Stimulated activated CD8-positive, alpha-beta memory T cell treated with anti-CD3 and anti-CD28 coated beads, Interleukin-12 subunit alpha, Interleukin-12 subunit beta, amount 100 ng/mL, for 4 hours (primary cell): ENCODE measurements at places on chromosomes 1 and 21.

GRCh38 chr1:51423073-51423821, 92.9 kb upstream of the TTC39A start:
- DNase-seq = no peak

DNA sequence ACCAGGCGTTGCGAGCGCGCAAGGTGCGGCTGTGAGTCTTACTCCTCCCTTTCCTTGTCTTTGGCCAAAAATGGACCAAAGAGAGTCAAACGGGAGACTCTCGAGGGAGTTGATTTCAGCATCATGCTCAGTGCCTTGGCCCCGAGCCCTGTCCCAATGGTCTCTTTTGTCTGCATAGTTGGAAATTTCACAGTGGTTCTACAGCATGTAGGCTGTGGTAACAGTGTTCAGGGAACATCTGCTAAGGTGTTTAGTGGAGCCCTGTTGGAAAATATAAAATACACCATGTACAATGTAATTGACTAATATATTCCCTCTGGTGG, 2.7 kb downstream of the CACNA1E start:
- DNase-seq = no peak

DNA sequence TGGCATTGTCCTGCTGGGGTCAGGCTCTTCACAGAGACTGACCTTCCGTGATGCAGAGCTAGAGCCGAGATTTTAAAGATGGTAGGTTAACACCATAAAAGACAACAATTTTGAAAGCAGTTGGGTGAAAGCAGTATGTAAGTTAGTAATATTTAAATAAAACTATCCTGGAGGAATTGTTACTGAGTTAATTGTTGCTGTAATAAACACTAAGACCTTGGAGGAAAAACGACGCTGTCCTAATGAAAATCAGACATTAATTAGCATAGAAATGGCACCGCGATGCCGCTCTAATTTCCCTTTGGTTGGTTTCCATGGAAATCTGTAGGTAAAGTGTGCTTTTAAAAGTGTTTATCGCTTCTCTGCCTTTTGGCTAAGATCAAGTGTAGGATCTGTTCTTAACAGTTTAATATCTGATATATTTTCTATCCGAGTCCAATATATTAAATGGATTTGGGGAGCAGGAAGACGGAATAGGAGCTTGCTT, 745 bp upstream of the ANP32E start:
- DNase-seq = no peak

DNA sequence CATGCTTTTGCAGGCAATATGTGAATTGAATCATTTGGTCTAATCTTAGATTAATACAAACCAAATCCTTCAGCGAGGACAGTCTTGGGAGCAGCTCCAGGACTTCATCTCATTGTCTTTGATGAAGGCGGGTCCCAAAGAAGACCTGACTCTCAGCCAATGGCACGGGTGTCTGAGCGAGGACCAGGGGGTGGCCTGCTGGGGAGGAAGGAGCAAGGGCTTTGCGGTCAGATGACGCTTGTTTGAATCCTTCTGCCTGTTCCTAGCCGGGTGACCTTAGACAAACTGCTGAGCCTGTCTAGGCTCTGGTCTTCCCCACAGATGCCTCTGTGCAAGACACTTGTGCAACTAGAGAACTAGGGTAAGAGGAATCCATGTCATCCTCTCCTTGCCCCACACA, 312.1 kb upstream of the VAMP3 start:
- DNase-seq = no peak

GRCh38 chr1:8481650-8482380, 163.9 kb downstream of the SLC45A1 start:
- DNase-seq = no peak

GRCh38 chr1:227816750-227817446, 1.4 kb downstream of the PRSS38 start:
- no peak for DNase-seq

GRCh38 chr1:185960422-185961321, 226.5 kb downstream of the HMCN1 start:
- DNase-seq = no peak

DNA sequence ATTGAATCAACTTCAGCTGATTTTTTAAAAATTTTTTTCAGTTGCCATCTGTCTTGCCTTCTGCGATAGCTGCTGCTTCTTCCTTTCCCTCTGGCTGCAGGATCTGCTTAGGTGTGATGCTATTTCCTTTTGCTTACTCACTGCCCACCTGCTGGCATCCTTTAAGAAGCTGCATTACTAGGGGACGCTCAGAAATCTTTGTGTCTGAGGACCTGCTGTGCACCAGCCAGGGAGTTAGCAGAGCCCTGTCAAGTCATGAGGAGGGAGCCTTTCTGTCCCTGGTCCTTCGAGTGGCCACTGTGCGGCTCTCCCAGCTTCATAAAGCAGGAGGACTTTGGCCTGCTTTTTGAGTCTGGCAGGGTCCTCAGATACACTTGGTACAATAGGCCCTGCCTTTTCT, 327.8 kb downstream of the USH2A start:
- no peak for DNase-seq

GRCh38 chr1:154876842-154877369, 6.8 kb upstream of the KCNN3 start:
- DNase-seq = no peak

DNA sequence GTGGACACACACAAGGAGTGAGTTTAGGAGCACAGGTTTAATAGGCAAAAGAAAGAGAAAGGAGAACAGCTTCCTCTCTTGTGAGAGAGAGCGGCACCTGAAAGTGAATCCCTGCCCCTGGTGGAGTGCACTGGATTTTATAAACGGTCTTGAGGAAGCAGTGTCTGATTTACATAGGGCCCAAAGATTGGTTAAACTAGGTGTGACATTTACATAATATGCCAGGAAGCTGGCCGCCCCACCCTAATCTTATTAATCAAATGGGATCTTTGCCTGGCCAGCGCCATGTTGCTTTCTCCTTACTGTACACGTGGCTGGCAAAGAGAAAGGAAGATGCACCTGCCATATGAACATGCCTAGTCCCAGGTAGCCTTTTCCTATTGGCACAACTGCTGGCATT, 38.7 kb downstream of the CFH start:
- DNase-seq = no peak

DNA sequence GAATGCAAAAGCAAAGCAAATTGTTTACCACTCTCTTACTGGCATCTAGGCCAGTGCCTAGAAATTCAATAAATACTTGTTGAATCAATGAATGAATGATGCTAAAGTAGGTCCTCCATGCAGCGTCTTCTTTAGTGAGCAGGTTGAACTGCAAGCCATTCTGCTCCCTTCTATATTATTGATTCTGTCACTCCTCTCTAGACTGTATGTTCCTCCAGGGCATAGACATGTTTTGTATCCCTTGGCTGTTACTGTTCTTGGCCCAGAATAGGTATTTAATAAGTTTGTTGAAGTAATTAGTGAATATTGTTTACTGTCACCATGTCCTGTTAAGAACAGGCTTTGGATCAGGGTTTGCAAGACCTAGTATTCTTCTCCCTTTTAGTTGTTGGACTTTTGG, 43.7 kb downstream of the OSBPL9 start:
- DNase-seq = no peak

DNA sequence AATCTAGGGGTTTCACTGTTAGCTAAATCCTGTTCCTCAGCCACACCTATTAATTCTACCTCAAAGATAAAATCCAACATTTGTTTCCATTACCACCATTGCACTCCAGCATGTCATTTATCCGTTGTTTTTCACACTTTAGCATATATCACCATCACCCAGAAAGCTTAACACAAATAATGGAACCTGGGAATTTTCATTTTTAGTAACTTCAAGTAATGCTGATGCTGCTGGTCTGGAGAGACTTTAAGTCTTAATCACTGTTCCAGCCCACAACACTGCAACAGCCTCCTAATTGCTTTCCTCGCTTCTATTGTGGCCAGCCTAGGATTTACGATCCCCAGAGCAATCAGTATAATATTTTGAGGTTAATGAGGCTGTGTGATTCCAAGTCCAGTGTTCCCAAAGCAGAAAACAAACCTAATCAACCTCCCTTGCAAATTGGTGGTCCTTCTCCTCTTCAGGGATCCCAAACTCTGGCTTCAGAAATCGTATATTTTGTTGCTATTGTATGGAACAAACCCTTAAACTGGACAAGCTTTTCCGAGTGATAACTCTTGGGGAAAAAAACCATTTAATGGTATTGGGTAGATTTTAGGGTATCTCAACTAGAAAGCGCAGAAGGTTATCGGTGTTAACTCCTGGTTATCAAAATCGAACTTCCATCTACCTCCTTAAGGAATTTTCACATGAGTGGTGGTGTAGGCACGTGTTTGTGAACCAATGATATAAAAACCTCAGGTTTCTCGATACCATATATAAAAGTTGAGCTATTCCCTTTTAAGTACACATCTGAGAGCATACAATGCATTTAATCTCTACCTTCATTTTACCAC, 50.0 kb upstream of the BOLA1 start:
- DNase-seq = no peak

DNA sequence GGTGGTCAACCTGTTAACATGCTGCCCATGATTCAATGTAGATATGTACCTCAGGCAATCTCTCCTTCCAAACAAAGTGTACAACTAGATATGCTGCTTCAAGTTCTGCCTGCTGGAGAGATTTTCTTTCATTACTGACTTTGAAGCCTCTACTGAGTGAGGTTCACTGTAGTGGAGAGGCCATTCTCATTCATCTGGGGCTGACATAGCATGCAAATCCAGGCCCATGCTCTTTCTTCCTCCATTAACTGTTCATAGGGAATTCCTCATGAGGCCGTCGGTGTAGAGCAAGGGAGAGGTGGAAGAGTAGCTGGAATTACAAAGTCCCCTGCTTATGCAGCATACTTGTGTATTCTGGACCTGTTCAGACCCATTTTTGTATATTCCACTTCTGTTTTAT, 38.6 kb downstream of the VANGL2 start:
- no peak for DNase-seq

DNA sequence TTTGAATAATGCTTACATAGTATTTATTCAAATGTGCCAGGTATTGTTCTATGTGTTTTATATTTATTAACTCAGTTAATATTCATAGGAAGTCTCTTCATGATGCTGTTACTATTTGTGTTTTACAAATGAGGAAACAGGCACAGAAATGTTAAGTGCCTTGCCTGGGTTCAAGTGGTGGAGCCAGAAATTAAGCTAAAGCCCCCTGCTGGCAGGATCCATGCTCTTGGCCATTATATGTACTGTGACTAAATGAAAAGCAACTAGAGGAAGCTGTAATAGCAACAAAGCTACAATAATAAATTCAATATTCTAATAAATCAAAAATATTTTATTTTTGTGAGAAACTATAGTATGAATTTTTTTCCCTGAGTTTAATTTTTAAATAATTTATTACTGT, 30.0 kb downstream of the IARS2 start:
- no peak for DNase-seq

DNA sequence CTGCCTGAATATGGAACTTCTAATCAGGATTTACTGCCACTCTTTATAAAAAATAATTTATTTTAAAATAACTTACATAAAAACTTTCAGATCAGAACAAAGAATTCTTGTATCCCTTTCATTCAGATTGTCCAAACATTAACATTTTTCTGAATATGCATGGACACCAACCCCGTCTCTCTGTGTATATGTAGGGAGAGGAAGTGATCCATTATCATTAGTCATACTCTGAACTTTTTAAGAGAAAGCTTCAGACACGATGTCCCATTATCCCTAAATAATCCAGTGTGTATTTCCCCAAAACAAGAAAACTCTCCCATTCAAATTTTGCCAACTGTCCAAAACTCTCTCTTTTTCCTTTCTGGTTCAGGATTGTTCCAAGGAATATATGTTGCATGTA, 122.3 kb upstream of the CXADR start:
- DNase-seq = no peak

DNA sequence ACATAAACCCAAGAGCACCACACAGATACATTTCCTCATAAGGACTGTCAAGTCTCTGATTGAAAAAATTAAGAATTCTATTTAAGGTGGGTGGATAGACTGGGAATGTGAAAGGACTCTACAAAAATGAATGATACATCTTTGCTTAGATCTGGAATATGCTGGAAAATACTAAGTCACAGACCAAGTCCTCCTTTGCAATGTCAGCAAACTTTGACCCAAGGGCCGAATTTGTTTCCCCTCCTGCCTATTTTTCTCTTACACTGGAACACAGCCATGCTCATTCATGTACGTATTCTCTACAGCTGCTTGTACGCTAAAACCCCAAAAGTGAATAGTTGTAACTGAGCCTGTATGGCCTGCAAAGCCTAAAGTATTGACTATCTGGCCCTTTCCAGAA, 180.7 kb downstream of the ADSS2 start:
- no peak for DNase-seq

DNA sequence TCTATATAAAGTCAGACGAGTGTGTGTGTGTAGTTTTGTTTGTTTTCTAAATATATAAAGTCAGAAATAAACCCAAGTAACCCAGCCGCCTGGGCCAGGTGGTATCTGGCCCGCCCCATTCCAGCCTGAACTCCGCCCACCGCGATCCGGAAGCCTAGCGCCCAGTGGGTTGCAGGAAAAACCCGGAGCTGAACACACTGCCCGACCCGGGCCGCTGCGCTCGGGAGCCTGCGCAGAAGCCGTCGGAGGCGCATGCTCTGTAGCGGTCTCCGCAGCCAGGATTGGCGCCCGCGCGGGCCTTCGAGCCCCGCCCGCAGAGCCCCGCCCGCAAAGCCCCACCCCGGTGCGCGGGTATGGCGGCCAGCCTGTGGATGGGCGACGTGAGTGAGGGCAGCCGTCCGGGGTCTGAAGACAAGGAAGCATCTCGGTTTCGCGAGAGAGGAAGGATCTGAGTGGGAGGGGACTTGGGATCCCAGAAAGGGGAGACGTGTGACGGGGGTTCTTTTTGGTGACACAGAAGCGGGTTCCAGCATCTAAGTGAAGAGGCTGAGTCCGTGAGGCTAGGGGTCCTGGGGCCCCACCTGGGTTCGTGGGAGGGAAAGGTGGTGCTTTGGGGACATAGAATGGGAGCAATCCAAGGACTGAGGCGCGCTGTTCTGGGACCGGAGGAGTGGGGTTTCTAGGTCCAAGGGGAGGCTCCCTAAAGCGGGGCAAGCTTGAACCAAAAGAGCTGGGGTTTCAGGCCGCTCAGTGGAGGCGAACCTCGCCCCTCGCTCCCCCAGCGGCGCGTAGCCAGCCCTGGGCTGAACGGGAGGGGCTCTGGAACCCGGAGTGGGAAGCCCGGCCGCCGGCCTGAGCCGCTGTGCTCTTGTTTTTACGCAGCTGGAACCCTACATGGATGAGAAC, at the start of gene TRNAU1AP:
Gene TRNAU1AP, plus strand, starts transcription at position 328 of the 906 bp plus-strand sequence. Its CDS starts 26 bp downstream, at position 354.
- DNase-seq = peak; percentile 95

DNA sequence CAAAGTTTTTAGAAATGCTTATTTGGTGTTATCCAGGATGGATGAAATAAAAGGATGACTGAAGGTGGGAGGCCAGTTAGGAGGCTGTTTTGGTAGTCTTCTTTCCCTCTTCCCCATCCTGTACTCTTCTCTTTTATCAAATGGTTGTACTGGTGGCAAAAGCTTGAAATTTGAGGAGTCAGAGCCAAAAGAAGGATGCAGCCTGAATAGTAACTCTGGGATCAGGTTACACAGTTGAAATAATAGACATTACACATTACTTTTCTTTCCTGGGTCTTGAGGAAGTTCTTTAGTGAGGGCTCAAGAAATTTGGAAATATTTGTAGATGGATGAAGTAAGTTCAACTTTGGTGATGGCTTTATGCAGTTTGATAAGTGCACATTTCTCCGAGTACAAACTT, 108.6 kb downstream of the GPR52 start:
- DNase-seq = no peak
